ENCODE measurements at places on chromosomes 16 and 17. TPM values are rescaled to one million over a fixed set of nuclear protein-coding genes. Genes with fewer than 3 reads are reported as not detected.

CDH5 gene
- total RNA-seq: 0.18 TPM

GRCh38 chr17:73575470-73576221, 68.6 kb downstream of the SDK2 start:
- DNase-seq: no peak

DNA sequence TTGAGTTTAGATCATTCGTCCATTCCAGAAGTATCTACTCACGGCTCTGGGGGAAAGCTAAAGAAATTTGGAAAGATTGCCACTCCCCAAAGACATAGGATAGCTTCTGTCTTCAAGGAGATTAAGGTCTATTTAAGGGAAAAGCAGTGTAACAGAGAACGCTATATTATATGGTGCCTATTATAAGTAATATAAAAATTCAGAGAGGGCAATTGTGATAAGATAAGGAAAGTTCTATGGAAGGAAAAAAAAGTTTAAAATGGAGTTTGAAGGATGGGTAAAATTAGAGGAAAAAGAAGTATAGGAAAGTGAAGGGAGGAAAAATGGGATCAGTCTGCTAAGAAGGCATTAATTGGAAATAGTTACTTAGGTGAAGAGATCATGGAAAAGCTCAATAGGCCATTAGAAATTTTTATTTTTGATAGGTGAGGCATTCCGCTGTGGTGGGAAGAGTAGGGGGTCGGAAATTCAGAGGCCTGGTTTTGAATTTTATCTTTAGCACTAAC, 690 bp upstream of the CDC27 start:
- no peak for DNase-seq

KRT40 gene
- total RNA-seq: not detected

Data from endodermal cell (in vitro differentiated cells).